Ammon's horn (tissue), 1 donor: ENCODE measurements at places on chromosomes 3 and 15.
A peak's percentile ranks its signal among the peaks of the same experiment; 100 is the strongest.

- no peak for DNase-seq
Observed at GRCh38 chr3:71512544-71512943, 71.0 kb downstream of the FOXP1 start.

DNA sequence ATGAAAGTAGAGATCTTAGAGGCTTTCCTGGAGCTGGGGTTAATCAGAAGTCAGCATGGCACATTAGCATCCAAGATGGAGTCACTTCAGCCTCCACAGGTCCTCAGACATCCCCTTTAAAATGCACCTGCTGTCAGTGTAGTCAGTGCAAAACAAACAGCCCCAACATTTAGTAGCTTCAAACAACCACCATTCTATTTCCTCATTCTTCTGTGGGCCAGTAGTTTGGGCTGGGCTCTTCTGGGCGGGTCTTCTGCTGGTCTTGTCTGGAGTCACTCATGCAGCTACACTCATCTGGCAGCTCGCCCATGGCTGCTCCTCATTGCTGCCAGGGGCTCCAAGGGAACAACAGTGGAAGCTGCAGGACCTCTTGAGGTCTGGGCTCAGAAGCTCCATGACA is 99.9 kb downstream of the TLE3 start:
- DNase-seq: peak; percentile 81

GRCh38 chr3:173676094-173676493 is 278.6 kb downstream of the NLGN1 start:
- no peak for DNase-seq

DNA sequence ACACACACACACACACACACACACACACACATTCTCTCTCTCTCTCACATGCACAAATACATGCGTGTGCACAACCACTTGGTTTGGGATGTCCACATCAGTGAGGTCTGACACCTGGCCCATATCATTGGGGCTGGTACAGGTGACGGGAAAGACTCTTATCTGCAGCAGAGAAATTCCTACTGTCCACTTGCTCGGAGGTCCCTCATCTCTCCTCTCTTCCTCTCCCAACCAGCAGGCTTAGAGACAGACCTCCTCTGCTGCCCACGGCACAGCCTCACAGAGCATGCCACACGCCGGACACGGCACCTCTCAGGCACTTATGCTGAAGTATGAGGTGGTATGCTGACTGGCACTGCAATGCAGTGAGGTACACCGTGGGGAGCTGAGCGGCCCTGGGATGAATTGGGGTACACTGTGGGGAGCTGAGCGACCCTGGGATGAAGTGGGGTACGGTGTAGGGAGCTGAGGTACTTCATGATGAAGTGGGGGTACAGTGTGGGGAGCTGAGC is 41.7 kb downstream of the MAGEF1 start:
- no peak for DNase-seq

GRCh38 chr3:109195815-109196214 is 59.3 kb downstream of the C3orf85 start:
- DNase-seq: no peak

GRCh38 chr3:111414531-111414930 is 127.5 kb upstream of the CD96 start:
- DNase-seq: no peak

GRCh38 chr15:84992157-84992944 is 10.7 kb downstream of the PDE8A start:
- no peak for DNase-seq
